ENCODE measurements at places on chromosomes 1 and 21.
A peak's percentile ranks its signal among the peaks of the same experiment; 100 is the strongest.

DNA sequence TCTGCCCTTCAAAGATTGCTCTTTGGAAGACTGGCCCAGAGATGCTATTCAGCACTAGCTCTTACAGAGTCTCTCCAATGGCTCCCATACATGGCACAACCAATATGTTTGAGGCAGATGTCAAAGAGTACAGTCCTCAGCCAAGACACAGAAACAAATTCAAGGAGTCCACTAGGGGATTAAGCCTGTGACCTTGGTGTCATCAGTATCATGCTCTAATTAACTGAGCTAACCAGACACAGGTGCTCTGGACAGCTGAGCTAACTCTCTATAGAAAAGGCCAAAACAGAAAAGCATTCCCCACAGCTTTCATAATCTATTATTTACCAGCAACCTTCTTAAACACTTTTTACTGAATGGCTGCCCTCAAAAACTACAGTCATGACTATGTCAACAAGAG lies 666.0 kb upstream of the PLXNA2 start:
- no peak for DNase-seq

- no peak for DNase-seq
Measured at GRCh38 chr1:153507926-153508583, 27.7 kb downstream of the S100A6 start.

DNA sequence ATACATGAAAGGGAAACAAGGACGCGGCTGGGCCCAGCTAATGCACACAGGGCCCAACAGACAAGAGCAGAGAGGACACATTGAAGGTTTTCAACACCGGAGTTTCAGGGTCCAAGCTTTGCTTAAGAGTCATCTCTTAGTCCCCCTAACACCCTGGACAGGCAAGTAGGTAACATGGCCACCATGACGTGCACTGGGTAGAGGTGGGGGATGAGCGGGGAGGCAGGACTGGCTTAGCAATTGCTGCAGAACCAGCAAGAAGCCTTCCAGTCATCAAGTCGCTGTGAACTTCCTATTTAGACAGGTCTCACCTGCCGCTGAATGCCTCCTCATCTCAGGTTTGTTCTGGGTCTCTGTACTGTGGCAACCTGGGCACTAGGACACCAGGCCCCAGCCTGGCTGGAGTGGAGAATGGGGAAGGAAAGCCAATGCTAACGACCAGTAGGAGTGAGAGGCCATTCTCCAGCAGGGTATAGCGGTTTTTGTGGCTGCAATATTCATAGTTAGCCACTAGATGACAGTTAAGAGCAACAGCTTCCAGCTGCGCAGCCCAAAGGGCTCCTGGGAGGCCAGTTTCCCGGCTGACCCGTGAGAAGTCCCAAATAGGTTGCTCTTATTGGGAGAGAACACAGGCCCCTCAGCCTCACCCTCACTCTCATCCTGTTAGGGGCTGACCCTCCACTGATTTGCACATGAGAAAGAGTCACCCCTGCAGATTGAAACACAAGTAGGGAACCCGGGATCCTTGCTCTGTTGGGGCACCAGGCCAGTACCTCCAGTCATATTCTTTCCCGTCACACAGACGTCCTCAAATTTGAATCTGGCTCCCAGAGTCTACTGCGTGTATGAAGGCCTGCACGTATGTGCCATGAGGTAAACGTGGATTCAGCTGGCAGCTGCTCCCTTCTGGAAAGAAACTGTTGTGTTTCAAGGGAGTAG lies 6.0 kb upstream of the PIGC start:
- peak; percentile 84 for DNase-seq

GRCh38 chr1:2983706-2984398 lies 37.4 kb upstream of the ACTRT2 start:
- DNase-seq, result no peak
